ENCODE measurements at places on chromosomes 3 and 15.

DNA sequence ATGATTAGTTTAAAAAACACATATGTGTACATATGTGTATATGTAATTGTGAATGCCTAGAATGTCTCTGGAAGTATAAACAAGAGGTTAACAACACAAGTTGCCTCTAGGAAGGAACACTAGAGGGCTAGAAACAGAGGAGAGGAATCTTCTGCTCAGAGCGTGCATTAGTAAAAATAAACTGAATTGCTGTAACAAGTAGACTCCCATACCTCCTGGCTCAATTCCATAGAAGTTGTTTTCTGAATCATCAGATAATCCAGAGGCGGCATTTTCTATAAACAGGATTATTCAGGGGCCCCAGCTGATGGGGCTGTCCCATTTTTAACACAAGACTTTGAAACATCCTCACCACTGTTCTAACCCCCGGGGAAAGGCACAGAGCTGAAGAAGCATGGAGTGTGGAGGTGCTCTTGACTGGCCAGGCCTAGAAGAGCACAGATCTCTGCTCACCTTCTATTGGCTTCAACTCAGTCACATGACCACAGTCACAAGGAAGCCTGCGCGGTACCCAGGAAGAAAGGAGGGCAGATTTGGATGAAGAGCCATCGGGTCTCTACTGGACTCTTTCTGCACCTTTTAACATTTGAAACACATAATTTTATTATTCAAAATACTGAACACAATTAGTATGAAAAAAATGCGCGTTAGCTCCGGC is 145.7 kb downstream of the TLE3 start:
- DNase-seq, result no peak

DNA sequence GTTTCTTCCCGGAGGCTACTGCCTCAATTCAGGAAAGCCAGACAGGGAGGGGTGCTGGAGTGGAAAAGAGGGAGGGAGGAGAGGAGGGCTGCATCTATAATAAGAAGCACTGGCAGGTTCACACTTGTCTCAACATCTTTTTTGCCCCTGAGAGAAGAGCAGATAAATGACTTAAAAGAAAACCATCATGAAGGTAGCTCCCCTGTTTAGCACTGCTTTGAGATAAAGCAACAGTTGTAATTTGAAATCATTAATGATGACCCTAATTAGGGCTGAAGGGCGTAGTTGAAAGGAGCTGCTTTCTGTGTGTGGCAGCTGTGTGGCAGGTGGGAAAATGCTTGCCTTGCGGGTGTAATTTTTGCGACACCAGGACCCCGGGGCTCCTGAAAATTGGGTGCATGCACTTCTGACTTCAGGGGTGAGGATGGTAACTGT is 222.8 kb upstream of the IL12A start:
- DNase-seq, result no peak

DNA sequence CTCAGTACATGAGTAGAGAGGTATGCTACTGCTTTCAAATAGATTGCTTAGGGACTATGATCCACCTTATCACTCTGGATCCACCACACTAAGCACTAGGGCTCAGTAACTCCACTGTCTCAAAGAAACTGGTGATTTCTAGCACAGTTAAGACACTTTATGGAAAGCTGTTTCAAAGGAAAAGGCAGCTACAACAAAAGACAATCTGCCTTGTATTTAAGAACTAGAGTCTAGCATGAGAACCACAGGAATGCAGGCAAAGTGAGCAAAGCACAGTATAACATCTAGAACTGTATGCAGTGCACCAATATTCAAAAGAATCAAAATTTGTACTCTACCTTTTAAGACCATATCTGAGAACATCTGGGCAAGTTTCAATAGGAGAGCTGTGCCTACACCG is 17.9 kb downstream of the TFRC start:
- DNase-seq, result no peak

GRCh38 chr15:48408327-48408726 is 77.1 kb downstream of the DUT start:
- no peak for DNase-seq

GRCh38 chr15:64187396-64188191 is 24.8 kb upstream of the PPIB start:
- DNase-seq, result no peak

Data from urothelium cell line (cell line).